ENCODE measurements at places on chromosomes 4 and X.

DNA sequence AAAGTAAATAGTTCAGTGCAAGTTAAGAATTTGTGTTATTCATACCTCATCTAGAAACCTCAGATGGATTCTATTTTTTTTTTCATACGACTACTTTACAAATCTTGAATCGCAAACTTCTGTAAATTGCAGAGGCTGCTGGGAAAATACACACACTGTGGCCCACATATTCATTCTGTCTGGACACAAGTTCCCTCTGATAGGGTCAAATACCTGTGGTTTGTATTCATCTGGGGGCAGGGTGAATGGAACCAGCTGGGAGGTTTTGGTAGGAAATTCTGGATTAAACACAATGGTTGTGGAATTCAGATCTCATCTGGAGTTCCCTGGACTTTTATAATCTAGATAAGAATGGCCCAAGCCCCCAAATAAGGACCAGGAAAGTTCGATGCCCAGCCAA lies 56.2 kb downstream of the SPATA18 start:
- no peak for DNase-seq

DNA sequence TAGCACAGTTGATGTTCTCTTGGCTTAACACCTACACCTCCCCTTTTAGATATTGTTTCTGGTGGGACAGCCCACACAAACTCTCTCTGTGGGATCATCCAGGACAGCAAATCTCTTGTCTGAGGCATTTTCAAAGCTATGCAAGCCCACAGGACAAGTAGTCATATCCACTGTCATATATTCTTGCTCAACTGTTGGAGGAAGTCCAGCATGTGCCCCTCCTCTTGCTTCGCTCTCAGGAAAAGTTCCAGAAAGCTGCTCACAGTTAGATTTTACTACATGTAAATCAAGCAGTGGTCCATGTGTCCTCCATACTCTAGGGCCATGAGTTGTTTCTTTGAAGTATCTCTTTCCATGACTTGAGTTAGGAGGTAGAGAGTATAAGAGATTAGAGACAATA lies 260.7 kb downstream of the INPP4B start:
- DNase-seq = no peak

GRCh38 chr4:88008122-88008742 lies 797 bp downstream of the PKD2 start:
- DNase-seq = peak; percentile 26

GRCh38 chr4:163191999-163192398 lies 25.3 kb upstream of the NAF1 start:
- DNase-seq = no peak

DNA sequence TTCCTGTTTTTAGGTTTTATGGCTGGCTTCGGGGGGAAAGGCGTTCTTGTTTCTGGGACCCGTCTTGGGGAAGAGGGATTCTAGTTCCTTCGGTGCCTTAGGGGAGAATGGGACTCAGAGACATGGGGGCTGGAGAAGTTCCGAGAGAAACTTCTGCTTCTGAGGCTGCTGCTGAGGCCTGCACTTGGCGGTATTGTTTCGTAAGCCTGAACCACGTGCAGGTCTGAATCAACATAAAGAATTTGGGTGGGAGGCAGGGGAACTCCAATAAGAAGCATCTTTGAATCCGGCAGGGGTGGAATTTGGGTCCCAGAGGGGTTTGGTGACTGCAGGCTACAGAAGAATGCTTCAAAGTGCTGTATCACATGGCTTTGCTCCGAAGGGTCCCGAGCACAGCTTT lies 15.1 kb downstream of the XG start:
- no peak for DNase-seq

DNA sequence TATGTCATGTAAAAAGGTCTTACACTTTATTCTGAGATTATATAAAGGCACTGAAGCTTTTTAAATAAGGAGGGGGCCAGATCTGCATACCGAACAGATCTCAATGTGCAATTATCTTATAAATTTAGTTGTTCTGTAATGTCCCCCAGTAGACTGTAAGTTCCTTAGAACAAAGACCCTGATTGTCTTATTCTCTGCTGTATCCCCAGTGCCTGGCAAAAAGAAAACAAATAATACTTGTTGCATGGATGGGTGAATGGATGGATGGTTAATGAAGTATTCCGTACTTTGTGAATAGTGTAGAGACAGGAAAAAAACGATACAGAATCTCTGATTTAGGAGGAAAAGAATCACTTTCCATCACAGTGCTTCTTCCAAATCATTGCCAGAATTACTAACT lies 141.5 kb downstream of the CHM start:
- no peak for DNase-seq

- peak; percentile 52 for DNase-seq
These were observed 209.1 kb upstream of the JADE1 start for GRCh38 chr4:128600410-128600809.

DNA sequence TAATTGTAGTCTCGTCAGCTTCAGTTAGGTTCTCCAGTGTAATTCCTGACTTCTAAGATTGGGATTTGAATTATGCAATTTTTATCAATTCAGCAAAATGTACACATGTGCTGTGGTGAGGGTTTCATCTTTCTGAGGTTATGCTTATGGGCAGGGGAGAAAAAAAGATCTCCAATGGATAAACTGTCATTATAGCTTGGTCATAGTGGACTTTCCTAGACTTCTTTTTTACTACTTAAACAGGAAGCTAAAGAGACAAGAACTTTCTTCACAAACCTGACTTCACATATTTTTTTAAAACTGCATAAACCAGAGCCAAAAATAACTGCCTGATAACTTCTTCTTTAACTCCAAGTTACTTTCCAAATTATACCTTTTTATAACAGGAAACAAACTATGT lies 21.7 kb upstream of the SPP1 start:
- DNase-seq = no peak

DNA sequence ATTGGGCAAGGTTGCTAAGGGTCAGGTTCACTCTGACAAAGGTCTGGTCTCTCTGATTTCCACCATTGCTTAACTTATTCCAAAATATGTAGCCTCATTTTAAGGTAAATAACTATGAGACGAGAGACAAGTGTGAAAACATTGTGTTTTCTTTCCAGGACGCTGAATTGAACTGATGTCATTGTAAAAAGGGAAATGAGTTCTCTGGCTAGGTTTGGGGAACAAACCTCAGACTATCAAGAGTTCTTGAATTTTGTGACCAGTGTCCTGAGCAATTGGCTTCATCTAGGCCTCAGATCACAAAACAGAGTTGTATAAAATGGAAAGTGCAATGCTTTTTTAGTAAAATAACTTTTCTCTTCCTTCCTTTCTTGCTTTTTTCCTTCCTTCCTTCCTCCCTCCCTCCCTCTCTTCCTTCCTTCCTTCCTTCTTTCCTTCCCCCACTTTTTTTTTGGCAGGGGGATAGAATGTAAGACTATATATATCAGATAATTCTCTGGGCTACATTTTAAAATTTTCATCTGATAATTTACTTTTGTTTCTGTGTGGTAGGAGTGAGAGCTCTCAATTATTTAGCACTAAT lies 30.8 kb upstream of the CXCL8 start:
- no peak for DNase-seq

- no peak for DNase-seq
These were observed 30.6 kb downstream of the MAN2B2 start for GRCh38 chr4:6605605-6606004.

DNA sequence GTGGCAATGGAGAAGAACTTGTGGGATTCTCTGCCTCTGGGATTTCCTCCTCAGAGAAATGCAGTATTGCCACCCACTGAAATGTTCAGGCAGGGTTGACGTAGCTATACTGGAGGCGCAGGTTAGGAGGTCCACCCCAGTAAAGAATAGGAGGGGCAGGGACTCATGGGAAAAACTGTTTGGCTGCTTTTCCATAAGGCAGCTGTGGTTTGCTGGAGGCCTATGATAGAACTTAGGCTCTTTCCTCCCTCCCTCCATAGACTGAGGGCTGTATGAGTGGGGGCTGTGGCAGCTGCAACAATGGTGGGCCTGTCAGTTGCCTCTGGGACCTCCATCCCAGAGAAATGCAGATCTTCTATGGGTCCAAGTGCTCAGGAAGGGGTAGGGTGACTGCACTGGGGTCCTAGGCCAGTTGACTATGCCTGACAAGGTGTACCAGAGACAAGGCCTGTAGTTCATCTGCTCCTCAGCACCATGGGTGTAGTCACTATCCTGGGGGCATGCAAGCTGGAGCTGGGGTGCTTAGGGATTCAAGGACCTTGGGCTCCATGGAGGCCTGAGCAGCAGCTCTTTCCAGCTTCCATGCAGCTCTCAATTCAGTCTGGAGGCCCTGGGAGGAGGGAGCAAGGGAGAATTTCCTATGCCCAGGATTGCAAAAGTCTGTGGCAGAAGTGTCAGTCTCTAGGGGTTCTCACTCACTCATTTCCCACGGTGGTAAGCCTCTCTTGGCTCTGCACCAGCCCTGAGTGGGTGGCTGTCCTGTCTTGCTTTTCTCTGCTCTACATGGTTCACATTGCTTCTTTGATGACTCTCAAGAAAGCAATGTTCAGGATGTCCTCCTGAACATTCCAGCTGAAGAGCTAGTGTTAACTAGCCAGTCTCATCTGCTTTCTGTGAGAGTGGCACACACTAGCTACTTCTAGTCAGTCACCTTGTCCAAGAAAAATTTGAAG lies 353.0 kb downstream of the IDS start:
- no peak for DNase-seq
